NCI-H1105 (cell line): ENCODE measurements at places on chromosomes 6 and 20.

- no peak for DNase-seq
Measured at GRCh38 chr20:44948107-44948506, 12.1 kb downstream of the TOMM34 start.

GRCh38 chr20:49893242-49894072 is 21.9 kb downstream of the SPATA2 start:
- DNase-seq = no peak

GRCh38 chr6:5435449-5435848 is 174.1 kb downstream of the FARS2 start:
- DNase-seq = no peak

- no peak for DNase-seq
Measured at GRCh38 chr6:89789980-89790379, 29.6 kb downstream of the MDN1 start.

DNA sequence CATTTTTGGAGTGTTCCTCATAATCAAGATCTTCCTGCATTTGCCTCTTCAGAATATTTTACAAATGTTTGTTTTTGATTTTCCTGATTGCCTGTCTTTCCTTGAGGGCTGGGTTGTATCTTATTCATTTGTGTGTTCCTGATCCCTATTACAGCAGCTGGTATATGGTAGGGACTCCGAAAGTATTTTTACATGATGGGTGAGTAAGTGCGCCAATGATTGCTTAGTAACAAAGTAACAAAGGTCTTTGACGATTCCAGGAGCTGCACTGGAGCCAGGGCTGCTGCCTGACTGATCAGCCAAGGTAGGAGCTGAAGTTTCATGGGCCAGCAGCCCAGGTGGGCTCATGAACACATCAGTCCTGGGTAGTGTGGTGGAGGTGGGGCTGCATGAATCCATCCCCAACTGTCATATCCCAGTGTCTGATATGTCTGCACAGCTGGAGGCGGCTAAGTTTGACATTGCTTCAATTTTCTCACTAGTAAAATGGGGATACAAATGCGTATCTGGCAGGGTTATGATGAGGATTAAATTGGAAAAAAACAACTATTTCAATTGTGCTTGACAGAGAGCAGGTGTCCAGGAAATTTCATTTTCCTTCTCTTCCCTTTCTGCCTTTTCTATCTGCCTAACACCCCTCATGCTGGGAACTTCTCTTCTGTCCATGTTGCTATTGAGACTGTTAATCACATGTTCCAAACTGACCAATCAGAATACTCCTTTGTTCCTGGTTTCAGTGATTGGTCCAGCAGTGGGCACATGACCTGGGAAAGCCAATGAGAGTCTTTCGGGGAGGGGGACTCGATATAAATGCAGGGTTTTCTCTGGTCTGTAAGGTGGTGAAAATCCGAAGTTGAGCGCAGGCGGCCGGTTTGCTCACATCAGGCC is 90.7 kb downstream of the CDH26 start:
- DNase-seq = no peak
